ENCODE measurements at places on chromosomes 3 and 15. TPM values are rescaled to one million over a fixed set of nuclear protein-coding genes. Genes with fewer than 3 reads are reported as not detected.

DNA sequence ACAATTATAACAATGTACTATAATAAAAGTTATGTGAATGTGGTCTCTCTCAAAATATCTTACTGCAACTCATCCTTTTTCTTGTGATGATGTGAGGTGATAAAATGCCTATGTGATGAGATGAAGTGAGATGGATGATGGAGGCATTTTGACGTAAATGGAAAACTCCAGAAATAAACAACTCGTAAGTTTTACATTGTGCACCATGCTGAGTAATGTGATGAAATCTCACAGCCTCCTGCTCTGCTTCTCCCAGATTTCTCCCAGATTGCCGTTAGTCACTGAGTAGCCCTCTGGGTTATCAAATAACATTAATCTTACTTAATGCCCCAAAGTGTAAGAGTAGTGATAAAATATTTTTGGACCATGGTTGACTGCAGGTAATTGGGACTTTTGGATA, 64.8 kb upstream of the SLCO2A1 start:
- DNase-seq = no peak
- no peak overlapping the region for H3K27ac ChIP-seq
- H3K4me3 ChIP-seq = no peak overlapping the region
- no peaks in the 10 kb centered on the region for H3K36me3 ChIP-seq

DNA sequence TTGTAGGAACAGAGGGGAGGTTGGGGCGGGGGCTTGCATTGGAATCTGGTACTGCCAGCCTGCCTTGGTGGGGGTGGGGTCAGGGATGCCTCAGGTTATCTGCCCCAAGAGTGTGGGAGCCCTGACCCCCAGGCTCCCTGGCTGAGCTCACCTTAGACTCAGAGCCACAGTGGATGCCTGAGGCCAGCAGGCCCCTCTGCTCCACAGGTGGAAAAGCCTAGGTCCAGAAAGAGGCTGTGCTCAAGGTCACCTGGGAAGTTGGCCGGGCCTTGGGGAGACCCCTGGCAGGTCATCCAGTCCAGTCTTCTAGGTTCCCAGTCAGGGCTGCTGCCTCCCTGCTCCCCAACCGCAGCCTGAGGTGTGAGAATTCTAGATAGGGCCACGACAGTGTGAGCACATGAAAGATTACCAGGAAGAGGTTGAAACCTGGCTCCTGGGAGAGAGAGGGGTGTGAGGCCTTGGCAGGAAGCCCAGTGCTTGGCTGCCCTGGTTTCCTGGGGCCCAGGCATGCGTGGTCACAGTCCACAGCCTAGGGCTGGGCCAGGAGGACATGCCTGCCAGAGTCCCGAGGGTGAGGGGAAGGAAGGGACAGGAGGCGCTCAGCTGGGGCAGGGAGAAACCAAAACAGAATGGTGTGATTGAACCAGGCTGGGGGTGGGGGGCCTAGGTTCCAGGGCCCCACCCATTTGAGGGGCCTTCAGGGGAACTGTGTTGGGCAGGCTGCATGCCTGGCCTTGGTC, 4.9 kb downstream of the HDAC11 start:
- DNase-seq = peak; percentile 94
- peak overlapping the region; percentile 91 for H3K27ac ChIP-seq
- no peak overlapping the region for H3K4me3 ChIP-seq
- peaks cover 10% of the 10 kb centered on the region for H3K4me1 ChIP-seq
- no peaks in the 10 kb centered on the region for H3K27me3 ChIP-seq

GRCh38 chr3:59270209-59270608, 220.4 kb upstream of the CFAP20DC start:
- no peaks in the 10 kb centered on the region for H3K27me3 ChIP-seq
- H3K4me1 ChIP-seq = no peaks in the 10 kb centered on the region
- H3K27ac ChIP-seq = no peak overlapping the region
- DNase-seq = no peak

- no peaks in the 10 kb centered on the region for H3K27me3 ChIP-seq
- no peak overlapping the region for H3K4me3 ChIP-seq
- DNase-seq = no peak
- no peak overlapping the region for H3K27ac ChIP-seq
- H3K4me1 ChIP-seq = no peaks in the 10 kb centered on the region
Observed at GRCh38 chr3:103601666-103602065, 1166.9 kb downstream of the ZPLD1 start.

GRCh38 chr3:118683636-118684035, 351.0 kb downstream of the IGSF11 start:
- no peaks in the 10 kb centered on the region for H3K36me3 ChIP-seq
- no peak overlapping the region for H3K4me3 ChIP-seq
- H3K4me1 ChIP-seq = no peaks in the 10 kb centered on the region
- H3K27ac ChIP-seq = no peak overlapping the region
- H3K27me3 ChIP-seq = no peaks in the 10 kb centered on the region
- no peak for DNase-seq

- H3K27ac ChIP-seq = peak overlapping the region; percentile 57
- H3K36me3 ChIP-seq = no peaks in the 10 kb centered on the region
- H3K27me3 ChIP-seq = no peaks in the 10 kb centered on the region
Observed at GRCh38 chr3:114872588-114872987, 274.5 kb downstream of the ZBTB20 start.

DNA sequence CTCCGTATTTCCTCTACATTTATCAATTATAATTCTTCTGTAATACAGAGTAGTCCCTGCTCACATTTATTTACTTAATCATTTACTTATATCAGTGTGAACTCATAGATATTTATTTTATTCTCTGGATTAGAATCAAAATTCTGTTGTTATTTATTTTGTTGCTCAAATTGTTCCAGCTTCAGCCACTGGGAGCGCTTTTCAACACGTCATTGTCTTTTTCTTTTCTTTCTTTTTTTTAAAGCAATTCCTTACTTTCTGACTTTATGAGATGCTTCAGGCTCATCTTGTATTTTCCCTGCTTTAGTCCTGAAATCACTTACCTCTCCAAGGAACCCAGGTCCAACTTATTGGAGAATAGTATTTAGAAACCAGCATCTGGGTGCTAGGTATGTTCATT, 53.4 kb downstream of the GLCE start:
- H3K27ac ChIP-seq = no peak overlapping the region
- no peak for DNase-seq
- no peaks in the 10 kb centered on the region for H3K4me1 ChIP-seq
- H3K27me3 ChIP-seq = no peaks in the 10 kb centered on the region
- H3K4me3 ChIP-seq = no peak overlapping the region

KIF7 gene
- total RNA-seq = 4.2 TPM

SMAD6 gene
- total RNA-seq = 23.0 TPM

SLC2A2 gene
- 12.6 TPM for total RNA-seq

Measured in kidney (tissue), 22 donors.